ENCODE measurements at places on chromosomes 13 and 19.
A peak's percentile ranks its signal among the peaks of the same experiment; 100 is the strongest.

- DNase-seq, result peak; percentile 44
These were observed 3.4 kb downstream of the TPGS1 start for GRCh38 chr19:510606-511100.

DNA sequence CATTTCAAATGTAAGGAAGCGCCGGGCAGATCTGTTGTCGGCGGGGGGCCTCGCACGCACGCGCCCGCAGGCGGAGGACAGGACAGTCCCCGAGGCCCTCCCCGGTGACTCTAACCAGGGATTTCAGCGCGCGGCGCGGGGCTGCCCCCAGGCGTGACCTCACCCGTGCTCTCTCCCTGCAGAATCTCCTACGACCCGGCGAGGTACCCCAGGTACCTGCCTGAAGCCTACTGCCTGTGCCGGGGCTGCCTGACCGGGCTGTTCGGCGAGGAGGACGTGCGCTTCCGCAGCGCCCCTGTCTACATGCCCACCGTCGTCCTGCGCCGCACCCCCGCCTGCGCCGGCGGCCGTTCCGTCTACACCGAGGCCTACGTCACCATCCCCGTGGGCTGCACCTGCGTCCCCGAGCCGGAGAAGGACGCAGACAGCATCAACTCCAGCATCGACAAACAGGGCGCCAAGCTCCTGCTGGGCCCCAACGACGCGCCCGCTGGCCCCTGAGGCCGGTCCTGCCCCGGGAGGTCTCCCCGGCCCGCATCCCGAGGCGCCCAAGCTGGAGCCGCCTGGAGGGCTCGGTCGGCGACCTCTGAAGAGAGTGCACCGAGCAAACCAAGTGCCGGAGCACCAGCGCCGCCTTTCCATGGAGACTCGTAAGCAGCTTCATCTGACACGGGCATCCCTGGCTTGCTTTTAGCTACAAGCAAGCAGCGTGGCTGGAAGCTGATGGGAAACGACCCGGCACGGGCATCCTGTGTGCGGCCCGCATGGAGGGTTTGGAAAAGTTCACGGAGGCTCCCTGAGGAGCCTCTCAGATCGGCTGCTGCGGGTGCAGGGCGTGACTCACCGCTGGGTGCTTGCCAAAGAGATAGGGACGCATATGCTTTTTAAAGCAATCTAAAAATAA, 18.2 kb downstream of the IL17D start:
- no peak for DNase-seq

GRCh38 chr13:25796474-25796873, 255.3 kb downstream of the SHISA2 start:
- no peak for DNase-seq

- DNase-seq, result no peak
These were observed 29.7 kb upstream of the FAM216B start for GRCh38 chr13:42751693-42752092.

- no peak for DNase-seq
These were observed 207.9 kb upstream of the UFM1 start for GRCh38 chr13:38141792-38142191.

DNA sequence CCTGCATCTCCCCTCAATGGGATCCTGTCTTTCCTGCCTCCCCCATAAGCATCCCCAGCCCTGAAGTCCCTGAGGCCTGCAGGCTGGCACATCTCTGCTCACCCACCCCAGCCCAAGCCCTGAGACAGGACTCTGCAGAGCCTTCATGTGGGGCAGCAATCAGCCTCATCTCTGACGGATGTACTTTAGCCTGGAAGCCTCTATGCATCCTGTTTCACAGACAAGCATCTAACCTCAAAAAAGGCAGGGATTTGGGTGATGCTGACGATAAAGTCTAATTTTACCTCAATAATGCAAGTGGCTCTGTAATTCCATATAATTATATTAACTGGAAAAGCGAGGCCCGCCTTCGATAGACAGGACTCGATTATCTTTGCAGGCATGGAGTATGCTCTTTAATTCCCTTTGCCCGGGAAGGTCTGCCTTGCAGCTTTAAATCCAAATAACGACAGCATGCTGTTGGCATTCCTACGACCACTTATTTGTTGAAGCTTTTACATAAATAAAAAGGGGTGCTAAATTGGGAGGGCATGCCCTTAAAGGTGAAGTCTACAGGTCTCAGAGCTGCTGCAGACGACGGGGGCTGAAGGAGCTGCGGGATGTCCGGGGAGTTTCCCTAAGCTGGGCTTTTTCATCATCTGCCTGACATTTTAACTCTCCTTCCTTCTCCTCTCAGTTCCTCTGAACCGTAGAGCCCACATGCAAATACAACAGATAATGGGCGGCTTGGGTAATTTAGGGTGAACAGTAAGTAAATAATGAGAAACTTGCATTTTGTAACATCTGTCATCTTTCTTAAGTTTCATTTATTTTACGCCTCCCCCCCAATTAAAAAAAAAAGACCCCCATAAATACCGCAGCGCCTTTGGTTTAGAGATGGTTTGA, 211.5 kb downstream of the URI1 start:
- no peak for DNase-seq

DNA sequence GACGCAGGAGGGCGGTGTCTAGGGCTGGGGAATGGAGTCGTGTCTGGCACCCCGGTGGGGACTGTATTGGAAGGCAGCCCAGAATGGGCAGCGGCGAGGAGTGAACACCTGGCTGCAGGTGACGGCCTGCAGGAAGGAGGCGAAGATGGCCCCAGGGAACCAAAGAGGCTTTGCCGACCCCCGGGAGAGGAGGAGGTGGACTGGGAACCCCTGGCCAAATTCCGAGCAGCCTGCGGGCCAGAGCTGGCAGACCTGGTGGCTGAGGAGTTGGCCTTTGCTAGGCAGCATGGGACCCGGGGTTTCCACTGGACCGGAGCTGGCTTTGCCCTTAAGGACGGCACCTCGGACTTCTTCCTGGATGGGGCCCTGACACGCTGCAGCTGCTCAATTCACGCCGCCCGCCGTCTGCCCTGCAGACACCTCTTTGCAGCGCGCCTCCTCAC, 25.9 kb downstream of the ZSWIM9 start:
- DNase-seq, result no peak

- no peak for DNase-seq
These were observed 4.1 kb downstream of the CCDC169 start for GRCh38 chr13:36293497-36293896.

Measured in nucleus accumbens (tissue), 56 donors.